ENCODE measurements at places on chromosomes 12 and 14.

GRCh38 chr12:91772411-91772810 is 373.2 kb downstream of the BTG1 start:
- no peak overlapping the region for H3K27ac ChIP-seq
- H3K36me3 ChIP-seq = no peaks in the 10 kb centered on the region
- no peak for DNase-seq
- H3K4me1 ChIP-seq = no peaks in the 10 kb centered on the region
- no peaks in the 10 kb centered on the region for H3K27me3 ChIP-seq

- H3K36me3 ChIP-seq = peaks cover 47% of the 10 kb centered on the region
- no peak for DNase-seq
- no peak overlapping the region for H3K27ac ChIP-seq
- no peaks in the 10 kb centered on the region for H3K27me3 ChIP-seq
Observed at GRCh38 chr12:66340131-66340530, 37.8 kb downstream of the HELB start.

DNA sequence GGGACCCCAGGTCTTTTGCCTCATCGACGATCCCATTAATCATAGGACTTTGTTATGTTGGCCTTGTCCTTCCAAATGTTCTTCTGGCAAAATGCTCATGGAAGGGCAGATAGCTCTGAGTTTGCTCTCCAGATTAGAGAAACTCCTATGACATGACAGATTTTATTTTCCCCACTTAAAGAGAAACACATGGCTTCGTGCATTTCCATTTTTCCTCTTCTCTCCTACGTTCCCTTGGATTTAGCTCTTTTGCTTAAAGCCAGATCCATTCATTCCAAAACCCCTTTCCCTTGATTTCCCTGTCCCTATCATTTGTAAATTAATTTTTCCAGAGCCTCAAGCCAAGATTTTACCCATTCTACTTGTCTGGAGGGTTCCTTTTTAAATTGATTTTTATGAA is 2.9 kb downstream of the PRIMA1 start:
- H3K27ac ChIP-seq = no peak overlapping the region
- peaks cover 8% of the 10 kb centered on the region for H3K4me1 ChIP-seq
- H3K36me3 ChIP-seq = no peaks in the 10 kb centered on the region
- H3K4me3 ChIP-seq = no peak overlapping the region
- peaks cover 26% of the 10 kb centered on the region for H3K27me3 ChIP-seq
- no peak for DNase-seq

DNA sequence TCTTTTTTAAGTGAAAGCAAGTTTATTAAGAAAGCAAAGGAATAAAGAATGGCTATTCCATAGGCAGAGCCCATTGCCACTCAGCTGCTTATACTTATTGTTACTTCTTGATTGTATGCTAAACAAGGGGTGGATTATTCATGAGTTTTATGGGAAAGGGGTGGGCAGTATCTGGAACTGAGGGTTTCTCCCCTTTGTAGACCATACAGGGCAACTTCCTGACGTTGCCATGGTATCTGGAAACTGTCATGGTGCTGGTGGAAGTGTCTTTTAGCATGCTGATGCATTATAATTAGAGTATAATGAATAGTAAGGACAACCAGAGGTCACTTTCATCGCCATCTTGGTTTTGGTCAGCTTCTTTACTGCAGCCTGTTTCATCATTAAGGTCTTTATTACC is 66.3 kb upstream of the AMN start:
- H3K4me3 ChIP-seq = no peak overlapping the region
- H3K4me1 ChIP-seq = peaks cover 25% of the 10 kb centered on the region
- H3K36me3 ChIP-seq = peaks cover 36% of the 10 kb centered on the region

DNA sequence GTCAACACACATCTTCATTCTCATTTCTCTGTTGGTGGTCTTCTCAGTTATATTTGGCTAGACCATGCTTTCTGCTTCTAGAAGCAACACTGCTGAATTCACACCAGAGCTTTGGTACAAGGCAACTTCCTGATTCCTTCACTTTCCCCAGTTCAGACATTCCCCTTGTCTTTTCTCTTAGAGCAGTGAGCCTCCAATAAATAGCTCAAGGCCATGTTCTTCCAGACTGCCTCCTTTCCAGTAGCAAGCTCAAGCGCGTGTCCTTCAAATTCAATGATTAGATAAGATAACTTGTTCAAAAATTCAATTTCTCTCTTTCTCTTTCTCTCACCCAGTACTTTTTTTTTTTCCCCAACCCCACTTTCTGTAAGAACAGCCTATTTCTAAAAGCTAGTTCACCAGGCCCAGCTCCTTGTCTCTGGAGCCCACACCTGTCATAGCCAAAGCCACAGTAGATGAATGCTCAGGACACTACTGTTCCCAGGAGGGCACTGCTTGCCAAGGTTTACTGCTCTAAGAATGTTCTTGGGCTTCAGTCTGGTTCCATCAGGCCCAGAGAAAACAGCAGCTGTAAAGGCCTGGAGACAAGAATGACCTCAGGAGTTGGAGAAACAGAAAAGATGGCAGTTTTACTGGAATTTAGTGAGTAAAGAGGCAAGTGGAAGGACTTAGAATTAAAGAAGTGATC is 17.7 kb downstream of the TBK1 start:
- DNase-seq = no peak
- peaks cover 11% of the 10 kb centered on the region for H3K4me1 ChIP-seq
- H3K27ac ChIP-seq = peak overlapping the region; percentile 58
- no peak overlapping the region for H3K4me3 ChIP-seq
- H3K36me3 ChIP-seq = peaks cover 37% of the 10 kb centered on the region

DNA sequence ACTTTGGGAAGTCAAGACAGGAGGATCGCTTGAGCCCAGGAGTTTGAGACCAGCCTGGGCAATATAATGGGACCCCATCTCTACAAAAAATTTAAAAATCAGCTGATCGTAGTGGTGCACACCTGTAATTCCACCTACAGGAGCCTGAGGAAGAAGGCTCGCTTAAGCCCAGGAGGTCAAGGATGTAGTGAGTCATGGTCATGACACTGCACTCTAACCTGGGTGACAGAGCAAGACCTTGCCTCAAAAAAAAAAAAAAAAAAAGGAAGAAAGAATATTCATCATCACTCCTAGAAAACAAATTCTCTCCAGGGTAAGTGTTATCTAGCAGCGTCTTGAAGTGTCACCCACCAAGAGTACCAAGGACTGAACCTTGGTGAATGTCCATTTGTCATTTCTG is 34.2 kb upstream of the PLXNC1 start:
- H3K27ac ChIP-seq = no peak overlapping the region
- no peaks in the 10 kb centered on the region for H3K4me1 ChIP-seq
- peaks cover 1% of the 10 kb centered on the region for H3K27me3 ChIP-seq
- DNase-seq = no peak
- no peak overlapping the region for H3K4me3 ChIP-seq

GRCh38 chr12:85280165-85280983 is at the start of gene ALX1:
TSS of gene ALX1 (plus strand) at chr12:85280220. CDS start at chr12:85280262, 42 bp downstream.
- peaks cover 16% of the 10 kb centered on the region for H3K27me3 ChIP-seq
- H3K4me3 ChIP-seq = peak within 1 kb of the TSS; percentile 63
- no peaks in the 10 kb centered on the region for H3K36me3 ChIP-seq
- no peak for DNase-seq
- peak within 1 kb of the TSS; percentile 28 for H3K27ac ChIP-seq
- peaks cover 2% of the 10 kb centered on the region for H3K4me1 ChIP-seq

DNA sequence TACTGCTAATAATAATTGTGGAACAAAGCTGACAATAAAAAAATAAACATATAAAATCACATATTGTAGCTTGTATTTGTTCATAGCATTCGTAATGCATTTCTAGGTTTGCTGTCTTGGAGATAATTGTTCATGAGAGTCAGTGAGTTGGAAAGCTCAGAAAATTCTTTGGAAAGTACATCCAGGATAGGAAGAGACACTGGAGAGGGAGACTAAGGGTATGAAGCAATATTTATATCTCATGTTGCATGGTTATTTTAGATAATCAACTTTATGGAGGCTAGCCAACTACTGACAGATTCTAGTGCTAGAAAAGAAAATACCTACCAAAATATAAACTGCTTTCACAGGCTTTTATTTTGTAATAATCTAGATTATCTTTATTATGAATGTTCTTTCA is 1095.2 kb downstream of the FSCB start:
- H3K27ac ChIP-seq = no peak overlapping the region
- no peak overlapping the region for H3K4me3 ChIP-seq
- H3K36me3 ChIP-seq = no peaks in the 10 kb centered on the region
- DNase-seq = no peak
- H3K4me1 ChIP-seq = no peaks in the 10 kb centered on the region

DNA sequence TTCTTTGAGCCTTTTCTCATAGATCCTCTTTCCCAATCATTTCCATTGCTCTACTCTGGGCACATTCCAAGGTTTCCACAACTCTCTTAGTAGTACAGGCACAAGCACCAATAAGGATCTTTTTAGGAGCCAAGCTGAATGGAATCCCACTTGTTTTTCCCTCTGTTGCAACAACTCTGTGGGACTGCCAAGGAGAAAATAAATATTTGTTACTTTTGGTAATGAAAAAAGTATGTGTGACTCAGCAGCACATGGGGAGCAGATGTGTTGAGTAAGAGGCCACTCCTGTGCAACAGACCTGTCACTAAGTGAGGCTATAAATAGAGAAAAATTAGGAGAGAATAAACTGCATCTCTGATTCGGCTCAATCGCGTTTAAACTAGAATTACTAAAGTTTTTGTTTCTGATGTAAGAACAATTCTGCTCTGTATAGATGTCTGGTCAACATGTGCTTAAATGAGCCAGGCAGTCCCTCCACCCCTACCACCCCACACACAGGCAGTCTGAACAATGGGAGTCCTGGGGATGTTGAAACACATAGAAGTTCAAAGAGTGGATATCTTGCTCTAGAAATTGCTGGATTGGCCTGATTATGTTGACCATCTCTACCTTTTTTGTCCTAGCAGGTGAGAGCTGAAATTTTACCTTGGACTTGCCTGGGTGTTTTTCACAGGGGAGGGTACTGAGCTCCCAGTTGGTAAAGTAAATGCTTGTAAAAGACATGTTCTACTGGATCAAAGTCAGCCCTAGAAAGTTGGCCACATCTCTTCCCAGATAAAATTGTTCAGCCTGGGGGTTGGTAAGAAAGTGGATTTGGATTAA is 244.3 kb upstream of the NOVA1 start:
- no peaks in the 10 kb centered on the region for H3K27me3 ChIP-seq
- no peaks in the 10 kb centered on the region for H3K4me1 ChIP-seq
- no peak for DNase-seq
- H3K36me3 ChIP-seq = no peaks in the 10 kb centered on the region
- H3K4me3 ChIP-seq = no peak overlapping the region
- no peak overlapping the region for H3K27ac ChIP-seq

- H3K27me3 ChIP-seq = peaks cover 9% of the 10 kb centered on the region
- H3K27ac ChIP-seq = no peak overlapping the region
- no peak overlapping the region for H3K4me3 ChIP-seq
- DNase-seq = no peak
Observed at GRCh38 chr14:21326972-21327371, 47.1 kb downstream of the RPGRIP1 start.

GRCh38 chr14:75711105-75711795 is 50.2 kb downstream of the TTLL5 start:
- H3K27me3 ChIP-seq = no peaks in the 10 kb centered on the region
- no peaks in the 10 kb centered on the region for H3K4me1 ChIP-seq
- no peak for DNase-seq
- H3K4me3 ChIP-seq = no peak overlapping the region

- H3K4me1 ChIP-seq = no peaks in the 10 kb centered on the region
- H3K27me3 ChIP-seq = peaks cover 21% of the 10 kb centered on the region
- H3K4me3 ChIP-seq = no peak overlapping the region
- no peaks in the 10 kb centered on the region for H3K36me3 ChIP-seq
Observed at GRCh38 chr12:106078358-106079010, 60.3 kb downstream of the NUAK1 start.

GRCh38 chr12:38156497-38157245 is 159.9 kb upstream of the ALG10B start:
- no peaks in the 10 kb centered on the region for H3K27me3 ChIP-seq
- H3K36me3 ChIP-seq = no peaks in the 10 kb centered on the region
- H3K4me3 ChIP-seq = no peak overlapping the region
- no peak for DNase-seq
- H3K4me1 ChIP-seq = no peaks in the 10 kb centered on the region
- H3K27ac ChIP-seq = no peak overlapping the region

DNA sequence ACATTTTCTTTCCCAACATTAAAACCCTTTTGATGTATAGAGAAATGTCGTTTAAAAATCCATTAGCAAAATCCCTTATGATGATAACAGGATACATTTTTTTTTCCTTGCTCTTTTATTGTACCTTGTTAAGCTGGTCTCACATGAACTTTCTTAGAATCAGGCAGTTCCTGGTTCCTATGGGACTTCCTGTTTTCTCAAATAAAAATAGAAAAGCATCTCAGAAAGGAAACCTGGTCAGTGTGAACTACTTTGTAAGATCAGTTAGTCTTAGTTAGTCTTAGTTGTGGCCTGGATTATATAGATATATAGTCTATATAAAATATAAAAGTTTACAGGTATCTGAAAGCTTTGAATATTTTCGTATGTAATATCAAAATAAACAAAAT is 40.3 kb downstream of the LEMD3 start:
- no peak for DNase-seq
- H3K4me3 ChIP-seq = peak overlapping the region; percentile 74
- H3K27me3 ChIP-seq = no peaks in the 10 kb centered on the region
- H3K27ac ChIP-seq = peak overlapping the region; percentile 87
- peaks cover 35% of the 10 kb centered on the region for H3K4me1 ChIP-seq
- H3K36me3 ChIP-seq = peaks cover 8% of the 10 kb centered on the region

- H3K27ac ChIP-seq = no peak overlapping the region
- H3K36me3 ChIP-seq = peaks cover 2% of the 10 kb centered on the region
- H3K4me1 ChIP-seq = no peaks in the 10 kb centered on the region
- no peak for DNase-seq
- H3K27me3 ChIP-seq = peaks cover 5% of the 10 kb centered on the region
Observed at GRCh38 chr12:64560396-64561301, 49.6 kb upstream of the RASSF3 start.

GRCh38 chr12:29889737-29890136 is 106.0 kb upstream of the TMTC1 start:
- H3K36me3 ChIP-seq = no peaks in the 10 kb centered on the region
- H3K4me1 ChIP-seq = no peaks in the 10 kb centered on the region
- no peak for DNase-seq

- H3K27me3 ChIP-seq = no peaks in the 10 kb centered on the region
- H3K4me1 ChIP-seq = peaks cover 22% of the 10 kb centered on the region
- H3K36me3 ChIP-seq = no peaks in the 10 kb centered on the region
- no peak overlapping the region for H3K4me3 ChIP-seq
Observed at GRCh38 chr12:13093848-13094220, 9.6 kb downstream of the GSG1 start.

DNA sequence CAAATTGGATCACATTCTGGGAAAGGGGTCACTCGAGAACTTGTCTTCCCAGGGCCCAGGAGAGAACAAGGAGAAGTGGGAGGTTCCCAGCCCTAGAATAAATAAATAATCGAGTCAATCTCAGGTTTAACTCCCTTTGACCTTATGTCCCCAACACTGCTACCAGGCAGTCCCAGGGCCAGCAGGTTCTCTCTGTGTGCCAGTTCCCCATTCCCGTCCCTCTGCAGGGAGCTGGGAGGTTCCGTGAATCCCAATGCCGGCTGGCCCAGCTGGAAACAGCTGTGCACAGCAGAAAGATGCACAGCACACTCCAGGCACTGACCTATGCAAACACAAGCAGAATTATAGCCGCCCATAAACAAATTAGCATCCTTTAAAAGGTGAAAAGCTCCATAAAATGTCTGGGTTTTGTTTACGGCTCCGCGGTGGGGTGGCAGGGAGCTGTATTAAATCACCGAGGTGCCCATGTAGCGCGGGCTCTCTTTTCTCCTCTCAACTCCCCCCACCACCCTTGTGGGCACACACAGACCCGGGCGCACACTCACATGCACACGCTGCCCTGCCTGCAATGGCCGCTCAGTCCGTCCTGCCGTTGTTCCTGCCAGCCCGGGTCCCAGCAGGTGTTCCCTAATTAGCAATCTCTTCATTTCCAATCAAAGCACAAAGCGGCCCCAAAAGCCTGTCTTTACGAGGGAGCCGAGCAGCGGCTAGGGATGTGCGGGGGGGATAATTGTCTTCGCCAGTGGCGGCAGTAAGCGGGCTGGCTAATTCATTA is 46.6 kb upstream of the ESRRB start:
- H3K36me3 ChIP-seq = no peaks in the 10 kb centered on the region
- no peak overlapping the region for H3K4me3 ChIP-seq
- H3K27me3 ChIP-seq = peaks cover 20% of the 10 kb centered on the region
- no peak for DNase-seq
- no peak overlapping the region for H3K27ac ChIP-seq
